ENCODE measurements at places on chromosomes 7 and 10.

- DNase-seq: no peak
These were observed 57.6 kb upstream of the KCNMA1 start for GRCh38 chr10:77695186-77695585.

- no peak for DNase-seq
These were observed 63.1 kb downstream of the IKZF1 start for GRCh38 chr7:50367570-50367969.

GRCh38 chr10:23439961-23440889 lies 1.4 kb downstream of the OTUD1 start:
- no peak for DNase-seq

DNA sequence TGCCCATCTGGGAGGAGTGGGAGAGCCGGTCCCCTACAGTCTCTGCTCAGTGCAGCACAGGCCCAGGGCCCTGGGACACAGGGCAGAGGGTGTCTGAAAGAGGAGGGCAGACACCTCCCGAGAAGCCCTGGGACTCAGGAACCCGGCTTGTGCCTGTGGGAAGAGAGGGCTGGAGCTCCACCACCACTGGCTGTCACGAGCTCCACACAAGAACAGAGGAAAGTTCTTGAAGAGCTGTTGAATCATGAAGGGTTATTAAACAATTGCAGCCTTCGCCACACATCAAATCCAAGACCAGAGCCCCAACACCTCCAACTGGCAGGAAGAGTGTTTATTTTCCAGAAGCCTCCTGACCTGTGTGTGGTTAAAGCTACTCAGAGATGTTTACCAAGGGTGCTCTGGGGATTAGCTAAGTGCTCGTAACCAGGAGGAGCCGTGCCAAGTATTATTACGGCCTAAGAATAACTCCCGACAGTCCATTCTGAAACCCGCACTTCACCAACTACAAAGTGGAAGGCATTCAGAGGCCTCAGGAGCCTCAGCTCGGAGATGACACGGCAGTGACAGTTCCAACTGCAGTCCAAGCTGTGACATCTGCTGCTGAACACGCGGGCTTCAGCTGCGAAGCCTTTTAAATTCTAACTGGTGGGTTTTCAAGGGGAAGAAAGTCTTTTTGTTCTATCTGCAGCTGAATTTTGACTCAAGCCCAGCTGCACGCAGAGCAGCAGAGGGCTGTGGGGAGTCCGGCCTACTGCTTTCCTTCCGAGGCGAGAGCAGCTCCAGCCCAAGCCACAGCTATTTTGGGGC lies 75.1 kb downstream of the MAD1L1 start:
- DNase-seq: no peak

- no peak for DNase-seq
These were observed 199.2 kb upstream of the MEOX2 start for GRCh38 chr7:15885678-15886077.

- no peak for DNase-seq
These were observed 202.3 kb upstream of the KCTD7 start for GRCh38 chr7:66426332-66426731.

Measured in stimulated activated CD4-positive, alpha-beta T cell treated with anti-CD3 and anti-CD28 coated beads, Interleukin-1b, Interleukin-23, amount 100 ng/mL, for 1 hour (primary cell).